ENCODE measurements at places on chromosomes 4 and X.

DNA sequence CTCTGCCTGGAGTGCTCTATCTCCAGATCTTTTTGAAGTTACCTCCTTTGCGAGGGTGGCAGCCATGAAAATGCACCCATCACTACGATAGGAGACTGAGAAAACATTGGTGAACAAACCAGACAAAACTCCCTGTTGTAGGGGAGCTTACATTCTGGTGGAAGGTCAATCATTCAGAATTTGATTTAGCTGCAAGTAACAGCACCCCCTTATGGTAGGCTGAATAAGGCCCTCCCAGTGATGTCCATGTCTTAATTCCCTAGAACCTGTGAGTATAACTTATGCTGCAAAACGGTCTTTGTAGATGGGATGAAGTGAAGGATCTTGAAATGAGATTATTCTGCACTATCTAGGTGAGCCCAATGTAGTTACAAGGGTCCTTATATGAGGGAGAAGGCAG, 5.6 kb upstream of the TEC start:
- peak; percentile 21 for DNase-seq

GRCh38 chr4:48945981-48946380, 39.4 kb upstream of the OCIAD2 start:
- no peak for DNase-seq

DNA sequence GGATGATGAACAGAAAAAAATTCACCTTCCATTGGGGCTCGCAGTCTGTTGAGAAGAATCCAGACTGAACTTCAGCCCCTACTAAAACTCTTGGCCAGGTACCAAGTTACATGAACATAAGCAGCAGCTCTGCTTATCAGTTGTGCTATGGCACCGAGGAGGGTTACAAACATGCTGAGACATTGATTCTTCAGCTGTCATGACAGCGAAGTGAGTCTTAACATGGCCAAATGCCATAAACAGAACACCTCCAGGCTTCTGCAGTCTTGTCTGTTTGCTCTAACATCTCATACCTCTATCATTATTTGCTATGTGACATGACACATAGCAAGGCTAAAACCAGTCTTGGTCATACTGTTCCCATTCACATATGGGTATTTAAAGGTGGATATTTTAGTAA, 521.5 kb downstream of the GRID2 start:
- DNase-seq = no peak

- DNase-seq = no peak
Measured at GRCh38 chr4:113181289-113182007, 132.0 kb downstream of the ANK2 start.

DNA sequence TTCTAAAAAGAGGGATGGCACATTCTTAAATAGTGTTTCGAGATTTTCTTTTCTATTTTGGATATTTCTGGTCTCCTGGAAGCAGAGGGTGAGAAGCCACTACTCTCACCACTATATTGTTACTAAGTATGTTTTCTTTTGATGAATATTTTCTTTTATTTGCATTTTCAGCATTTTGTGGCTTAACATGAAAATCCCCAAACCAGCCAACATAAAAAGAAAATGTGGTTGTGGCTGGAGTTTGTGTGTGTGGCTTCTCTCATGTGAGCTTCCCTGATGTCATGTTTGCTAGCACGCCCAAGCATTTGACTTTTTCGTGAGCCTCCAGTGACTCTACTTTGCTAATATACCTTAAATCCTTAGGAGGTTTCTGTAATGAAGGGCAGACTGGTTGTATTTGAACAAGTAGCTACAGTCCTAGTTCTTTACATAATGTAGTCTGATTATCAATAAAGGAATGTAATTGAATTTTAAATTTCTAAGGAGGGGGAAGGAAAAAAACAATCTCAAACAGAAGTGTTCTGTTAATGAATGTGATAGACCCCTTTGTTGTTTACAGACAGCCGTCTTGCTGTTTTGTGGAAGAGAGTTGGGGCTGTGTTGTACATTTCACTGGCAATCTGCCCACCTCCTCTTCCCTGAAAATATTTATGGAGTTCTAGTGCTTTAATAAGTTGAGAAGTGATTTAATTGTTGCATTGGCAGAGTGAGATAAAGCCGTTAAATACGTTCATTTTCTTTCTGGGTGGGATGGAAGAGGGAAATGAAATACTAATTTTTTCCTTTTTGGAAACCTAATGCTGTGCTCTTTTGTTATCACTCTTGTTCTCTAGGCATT, 114.6 kb downstream of the ARHGAP10 start:
- no peak for DNase-seq

DNA sequence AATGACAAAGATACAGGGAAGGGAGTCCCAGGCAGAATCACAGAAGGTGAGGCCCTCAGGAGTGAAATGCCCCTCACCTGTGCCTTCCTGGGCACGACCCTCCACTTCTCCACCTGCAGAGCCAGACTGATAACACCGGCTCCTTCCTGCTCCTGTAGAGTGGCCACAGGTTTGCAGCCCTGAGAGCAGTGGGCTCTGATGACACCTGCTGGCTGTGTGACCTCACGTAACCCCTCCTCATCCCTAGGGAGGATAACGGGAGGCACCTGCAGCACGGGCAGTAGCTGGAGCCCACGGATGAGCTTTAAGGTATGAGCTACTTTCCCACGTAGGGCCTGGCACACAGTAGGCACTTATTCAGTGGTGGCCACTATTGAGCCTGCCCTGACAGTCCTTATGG, 25.5 kb upstream of the MAN2B2 start:
- no peak for DNase-seq

DNA sequence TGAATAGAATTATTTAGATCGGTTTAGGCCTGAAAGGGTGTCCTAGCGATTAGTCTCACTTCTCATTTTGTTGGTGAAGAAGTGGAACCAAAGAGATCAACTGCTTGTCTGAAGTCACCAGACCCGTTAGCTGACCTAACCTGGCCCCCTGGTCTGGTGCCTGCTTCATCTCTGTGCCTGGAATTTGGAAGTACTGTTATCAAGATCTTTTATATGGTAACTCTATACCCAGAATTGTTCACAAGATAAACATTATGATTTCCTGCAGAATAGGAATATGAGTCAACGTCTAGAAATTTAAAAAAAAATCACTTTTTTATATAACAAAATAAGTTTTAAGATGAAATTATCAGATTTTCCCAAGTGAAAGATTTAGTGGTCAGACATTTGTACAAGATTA, 37.2 kb downstream of the LRP2BP start:
- no peak for DNase-seq

- no peak for DNase-seq
Measured at GRCh38 chr4:185225940-185226339, 16.5 kb downstream of the SNX25 start.

DNA sequence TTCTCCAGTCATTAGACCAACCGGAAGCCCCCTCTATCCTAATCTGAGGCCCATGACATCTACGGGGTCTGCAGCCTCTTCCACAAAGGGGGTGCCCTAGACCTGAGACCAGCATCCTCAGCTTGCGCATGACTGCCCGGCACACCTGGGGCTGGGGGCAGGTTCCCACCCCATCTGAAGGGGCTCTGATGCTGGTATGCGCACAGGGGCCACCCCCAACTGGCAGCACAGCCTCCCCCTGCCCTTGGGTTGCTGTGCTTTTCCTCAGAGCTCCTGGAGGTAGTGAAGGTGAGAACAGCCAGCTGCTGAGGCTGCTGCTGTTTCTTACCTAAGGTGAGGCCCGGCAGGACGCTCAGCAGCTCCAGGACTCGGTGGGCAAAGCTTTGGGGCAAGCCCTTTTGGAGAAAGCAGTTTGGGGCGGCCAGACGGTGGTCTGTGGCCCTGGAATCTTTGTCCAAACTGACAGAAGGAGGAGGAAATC, 18.9 kb upstream of the CPLX1 start:
- no peak for DNase-seq

- DNase-seq = no peak
Measured at GRCh38 chr4:40845154-40845835, 95.5 kb downstream of the NSUN7 start.

- no peak for DNase-seq
Measured at GRCh38 chr4:128241425-128241913, 46.1 kb downstream of the PGRMC2 start.

DNA sequence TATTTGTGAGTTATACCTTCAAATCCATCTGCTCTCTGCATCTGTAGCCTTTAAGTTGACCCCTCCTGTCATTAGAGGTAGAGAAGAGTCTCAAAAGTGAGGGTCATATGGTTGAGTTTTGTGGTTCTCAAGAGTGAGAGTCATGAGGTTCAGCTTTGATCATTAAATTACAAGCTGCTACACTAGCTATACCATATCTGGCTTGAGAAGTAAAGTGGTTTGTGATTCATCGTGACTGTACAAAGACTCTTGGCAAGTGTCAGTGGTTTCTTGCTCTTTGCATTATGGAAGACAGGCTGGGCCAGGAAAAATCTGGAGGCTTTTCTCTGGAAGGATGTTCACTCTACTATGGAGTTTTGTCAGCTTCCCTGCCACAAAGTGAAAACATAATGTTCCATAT, 170.6 kb downstream of the ZC4H2 start:
- no peak for DNase-seq

DNA sequence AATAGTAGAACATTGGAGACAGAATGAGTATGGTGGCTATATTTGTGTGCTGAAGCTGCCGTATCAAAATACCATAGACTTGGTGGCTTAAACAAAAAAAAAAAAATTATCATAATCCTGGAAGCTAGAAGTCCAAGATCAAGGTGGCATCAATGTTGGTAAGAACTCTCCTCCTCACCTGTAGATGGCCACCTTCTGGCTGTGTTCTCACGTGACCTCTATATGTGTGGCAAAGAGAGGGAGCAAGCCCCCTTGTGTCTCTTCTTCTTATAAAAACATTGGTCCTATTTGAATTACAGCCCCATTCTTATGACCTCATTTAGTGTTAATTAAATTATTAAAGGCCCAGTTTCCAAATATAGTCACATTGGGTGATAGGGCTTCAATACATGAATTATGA, 1640.9 kb upstream of the PCDH7 start:
- no peak for DNase-seq

GRCh38 chr4:6023731-6024130, 5.5 kb upstream of the C4orf50 start:
- no peak for DNase-seq

- DNase-seq = no peak
Measured at GRCh38 chr4:87053176-87053658, 118.4 kb downstream of the AFF1 start.

GRCh38 chr4:89855236-89855635, 18.3 kb upstream of the SNCA start:
- no peak for DNase-seq

GRCh38 chr4:77625485-77625884, 19.9 kb downstream of the CXCL13 start:
- no peak for DNase-seq

DNA sequence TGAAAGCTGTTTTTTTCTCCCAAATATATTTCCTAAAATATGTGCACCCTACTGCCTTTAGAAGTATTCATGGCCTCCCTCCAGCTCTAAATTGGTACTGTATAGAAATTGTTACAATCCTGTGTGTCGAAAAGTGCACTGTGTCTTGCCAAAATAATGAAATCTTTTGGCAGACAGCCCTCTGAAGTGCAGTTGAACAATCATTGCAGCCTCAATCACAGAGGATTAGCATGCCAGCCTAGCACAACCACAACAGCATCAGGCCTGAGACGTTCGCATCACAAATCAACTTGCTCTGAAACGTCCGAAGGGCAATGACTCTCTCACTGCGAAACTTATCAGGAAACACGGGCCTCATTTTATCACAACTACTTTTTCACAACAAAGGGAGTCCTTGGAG, 99.0 kb downstream of the ANOS1 start:
- DNase-seq = no peak

Data from adrenal gland (tissue), 19 donors.